CD8-positive, alpha-beta memory T cell (primary cell): ENCODE measurements at places on chromosomes 4 and X. TPM values are rescaled to one million over a fixed set of nuclear protein-coding genes. Genes with fewer than 3 reads are reported as not detected.

Gene TCP11X2
- not detected for total RNA-seq

Gene VCX3B
- total RNA-seq: not detected

DNA sequence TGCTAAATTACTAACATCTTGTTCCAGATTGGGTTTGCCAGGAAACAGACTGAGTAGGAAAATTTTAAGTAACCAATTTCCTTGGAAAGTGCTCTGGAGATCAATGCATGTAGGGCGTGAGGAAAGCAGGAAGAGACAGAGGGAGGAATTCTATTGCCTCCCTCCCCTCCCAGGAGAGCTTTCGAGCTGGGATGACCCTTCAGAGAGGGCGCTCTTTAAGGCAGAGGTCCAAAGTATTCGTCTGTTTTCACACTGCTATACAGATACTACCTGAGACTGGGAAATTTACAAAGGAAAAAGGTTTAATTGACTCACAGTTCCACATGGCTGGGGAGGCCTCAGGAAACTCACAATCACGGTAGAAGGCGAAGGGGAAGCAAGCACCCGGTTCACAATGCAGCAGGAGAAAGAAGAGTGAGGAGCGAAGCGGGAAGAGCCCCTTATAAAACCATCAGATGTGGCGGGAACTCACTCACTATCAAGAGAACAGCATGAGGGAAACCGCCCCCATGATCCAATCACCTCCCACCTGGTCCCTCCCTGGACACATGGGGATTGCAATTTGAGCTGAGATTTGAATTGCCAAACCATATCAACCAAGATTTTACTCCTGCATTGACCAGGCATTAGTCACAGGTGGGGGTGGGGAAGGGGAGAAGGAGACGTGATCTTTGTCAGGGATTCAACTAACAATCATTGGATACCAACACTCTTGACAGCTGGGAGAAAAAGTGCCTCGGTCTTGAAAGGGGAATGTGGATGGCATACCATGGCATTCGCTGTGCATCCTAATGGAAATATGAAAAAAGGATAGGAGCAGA lies 63.8 kb downstream of the SLITRK2 start:
- no peak overlapping the region for H3K4me3 ChIP-seq
- H3K27me3 ChIP-seq: no peaks in the 10 kb centered on the region
- DNase-seq: no peak
- no peaks in the 10 kb centered on the region for H3K36me3 ChIP-seq
- no peaks in the 10 kb centered on the region for H3K4me1 ChIP-seq

DNA sequence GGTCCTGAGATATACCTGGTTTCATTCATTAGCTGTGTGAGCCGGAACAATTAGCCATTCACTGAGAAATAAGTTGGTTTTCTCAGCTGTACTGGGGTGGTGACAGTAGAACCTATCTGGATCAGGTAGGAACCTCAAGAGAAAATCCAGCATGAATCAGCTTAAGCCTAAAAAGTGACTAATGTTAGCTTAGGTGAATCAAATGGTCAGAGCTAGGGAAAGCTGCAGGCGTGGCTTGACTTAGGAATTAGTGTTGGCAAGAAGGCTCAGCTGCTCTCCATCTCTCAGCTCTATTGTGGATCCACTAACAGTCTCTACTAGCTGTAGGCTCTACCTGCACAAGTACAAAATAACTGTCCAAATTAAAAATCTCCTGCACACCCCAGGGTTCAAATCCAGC lies 1025.5 kb downstream of the RAB28 start:
- H3K4me3 ChIP-seq: no peak overlapping the region
- no peak for DNase-seq
- no peak overlapping the region for H3K27ac ChIP-seq

GRCh38 chr4:6221301-6221850 lies 21.0 kb upstream of the JAKMIP1 start:
- H3K27ac ChIP-seq: no peak overlapping the region
- H3K4me3 ChIP-seq: no peak overlapping the region
- DNase-seq: no peak
- no peaks in the 10 kb centered on the region for H3K36me3 ChIP-seq
